D341Med (cell line): ENCODE measurements at places on chromosomes 2 and 18.

DNA sequence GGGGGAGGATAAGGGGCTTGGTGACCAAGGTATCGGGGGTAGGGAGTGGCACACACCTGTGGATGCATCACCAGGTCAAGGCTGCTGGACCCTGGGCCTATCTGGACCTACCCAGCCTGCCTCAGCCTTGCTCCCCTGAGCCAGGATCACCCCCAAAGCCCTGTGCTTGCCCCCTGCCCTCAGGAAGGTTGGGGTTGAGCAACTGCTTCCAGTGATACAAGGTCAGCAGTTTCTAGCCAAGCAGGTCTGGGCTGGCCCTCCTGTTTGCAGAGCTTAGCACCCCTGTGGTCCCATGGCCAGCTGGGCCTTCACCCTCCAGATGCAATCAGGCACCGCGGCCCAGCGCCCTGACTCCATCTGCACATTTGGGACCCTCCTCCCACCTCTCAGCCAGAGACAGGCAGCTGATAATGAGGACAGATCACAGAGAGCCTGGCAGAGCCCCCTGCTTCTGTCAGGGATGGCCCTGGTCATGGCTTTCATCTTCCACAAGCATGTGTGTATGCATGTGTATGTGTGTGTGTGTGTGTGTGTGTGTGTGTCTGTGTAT lies 154.6 kb downstream of the TFCP2L1 start:
- no peak for DNase-seq

DNA sequence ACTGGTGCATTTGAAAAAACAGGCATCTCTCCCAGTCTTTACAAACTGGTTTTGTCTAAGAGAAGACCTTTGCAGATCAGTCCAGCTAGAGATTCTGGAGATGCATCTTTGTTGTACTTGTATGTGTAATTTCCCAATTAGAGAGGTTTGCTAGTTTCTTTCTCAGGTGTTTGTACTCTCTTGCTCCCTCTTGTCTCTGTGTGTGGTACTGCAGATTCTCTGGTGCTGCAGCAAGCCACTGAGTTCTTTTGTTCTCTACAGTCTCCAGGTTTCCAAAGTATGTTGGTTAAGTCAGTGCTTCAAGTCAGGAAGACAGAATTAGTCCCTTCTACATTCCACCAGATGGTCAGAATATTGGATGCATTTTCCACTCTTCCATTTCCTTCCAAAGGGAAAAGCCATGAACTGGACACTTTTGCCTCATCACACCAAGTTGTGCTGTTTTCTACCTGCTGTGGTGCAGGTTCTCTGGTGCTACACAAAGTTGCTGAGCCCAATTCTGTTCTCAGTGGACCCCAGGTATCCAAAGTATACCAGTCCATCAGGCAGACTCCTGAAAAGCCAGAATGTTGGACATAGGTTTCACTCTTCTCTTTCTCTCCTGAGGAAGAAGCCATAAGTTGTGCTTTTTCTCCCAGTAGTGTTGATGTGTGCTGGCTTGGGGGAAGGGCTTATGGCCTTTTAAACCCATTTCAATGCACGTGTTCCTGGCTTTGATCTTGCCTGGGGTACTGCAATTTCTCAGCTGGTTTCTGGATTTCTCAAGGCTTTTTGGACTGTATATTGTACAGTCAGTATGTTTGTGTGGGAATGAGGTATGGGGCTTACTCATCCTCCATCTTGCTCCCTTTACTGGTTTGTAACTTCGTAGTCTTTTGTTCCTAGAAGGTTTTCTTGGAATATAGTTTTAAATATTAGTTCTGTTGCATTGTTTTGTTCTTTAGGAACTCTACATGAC lies 29.8 kb downstream of the EPC2 start:
- DNase-seq: peak; percentile 48

DNA sequence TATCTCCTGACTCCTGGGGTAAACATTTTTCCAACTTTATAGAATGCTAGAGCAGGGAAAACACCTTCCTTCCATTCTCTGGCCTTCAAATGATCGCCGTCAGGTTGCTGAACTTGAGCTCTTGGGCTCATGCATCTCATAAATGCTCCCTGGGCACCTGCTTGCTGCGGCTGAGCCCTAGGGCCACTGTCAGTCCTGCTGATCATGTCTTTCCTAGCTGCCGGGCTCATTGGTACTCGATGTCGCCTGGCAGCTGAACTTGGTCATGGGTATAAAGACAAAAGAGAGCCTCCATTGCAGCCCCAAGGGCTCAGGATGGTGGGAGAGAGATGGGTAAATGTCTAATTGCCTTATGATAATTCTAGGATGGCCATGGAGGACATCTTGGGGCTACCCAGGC lies 80.6 kb downstream of the HS1BP3 start:
- no peak for DNase-seq

DNA sequence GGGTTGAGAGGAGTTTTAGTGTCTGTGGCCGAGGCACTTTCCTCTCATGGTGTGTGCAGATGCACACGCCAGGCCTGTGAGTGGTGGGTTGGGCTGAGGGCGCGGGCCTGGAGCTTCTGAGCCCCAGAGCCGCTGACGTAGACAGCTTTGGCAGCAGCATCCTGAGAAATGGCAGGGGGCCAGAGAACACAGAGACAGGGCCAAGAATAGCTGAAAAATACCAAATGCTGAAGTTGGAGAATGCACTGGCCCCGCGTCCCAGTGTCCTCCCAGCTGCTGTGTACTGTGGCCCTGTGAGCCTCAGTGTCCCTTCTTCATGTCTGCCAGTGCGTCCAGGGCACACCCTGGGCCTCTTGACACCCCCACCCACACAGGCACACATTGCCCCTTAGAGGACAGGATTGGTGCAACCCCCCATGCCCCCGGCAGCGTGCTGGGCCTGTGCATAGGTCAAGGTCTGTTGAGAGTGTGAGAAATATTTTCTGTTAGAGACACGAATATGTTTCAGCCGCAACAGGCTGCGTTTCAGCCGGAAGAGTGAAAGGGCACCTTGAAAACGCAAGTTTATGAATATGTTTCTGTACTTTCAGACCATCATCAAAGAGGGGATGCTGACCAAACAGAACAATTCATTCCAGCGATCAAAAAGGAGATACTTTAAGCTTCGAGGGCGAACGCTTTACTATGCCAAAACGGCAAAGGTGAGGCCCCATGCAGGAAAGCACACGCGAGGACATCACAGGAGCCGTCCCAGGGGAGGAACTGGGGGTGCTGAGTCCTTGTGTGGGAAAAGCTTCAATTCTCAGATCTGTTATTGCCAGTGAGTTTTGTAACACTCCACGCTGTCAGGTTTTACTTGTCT lies 33.6 kb downstream of the DGKD start:
- DNase-seq: no peak

GRCh38 chr2:50443288-50443687 lies 588.6 kb downstream of the NRXN1 start:
- DNase-seq: no peak

- no peak for DNase-seq
Measured at GRCh38 chr2:152479282-152479681, 144.3 kb downstream of the FMNL2 start.

DNA sequence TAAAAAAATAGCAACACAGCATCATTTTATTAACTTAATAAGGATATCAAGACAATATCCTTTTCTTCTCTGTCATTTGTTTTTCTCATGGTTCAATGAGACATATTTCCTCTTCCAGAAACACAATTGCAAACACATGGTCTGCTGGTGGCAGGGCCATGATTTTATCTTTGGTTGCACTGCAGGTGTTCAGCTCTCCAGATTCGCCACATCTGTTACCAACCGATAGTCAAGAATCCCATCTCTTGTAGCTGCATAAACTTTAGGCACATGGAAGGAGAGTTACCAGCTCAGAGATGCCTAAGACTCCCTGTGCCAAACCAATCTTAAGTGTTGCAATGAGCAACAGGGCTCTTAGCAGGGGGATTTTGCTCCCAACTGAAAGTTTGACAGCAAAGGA lies 1303.2 kb upstream of the CELF4 start:
- DNase-seq: no peak

DNA sequence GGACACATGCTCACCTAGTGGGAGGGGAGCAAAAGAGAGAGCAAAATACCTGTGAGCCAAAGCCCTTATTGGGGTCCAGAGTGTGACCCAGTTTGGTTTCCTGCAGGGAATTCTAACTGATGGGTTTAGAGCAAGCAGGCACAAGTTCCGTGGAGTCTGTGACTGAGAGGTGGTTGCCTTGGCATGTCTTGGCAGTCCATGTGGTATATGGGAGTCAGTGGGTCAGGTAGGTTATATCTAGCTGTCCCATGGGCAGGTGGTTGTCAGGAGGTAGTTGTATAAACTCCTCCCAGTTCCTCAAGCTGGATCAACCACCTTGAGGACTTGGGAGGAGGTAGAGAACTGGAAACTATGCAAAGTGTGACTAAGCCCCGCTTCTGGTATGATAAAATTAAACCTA lies 452.8 kb upstream of the VWC2L start:
- DNase-seq: no peak

GRCh38 chr2:237508361-237508760 lies 21.3 kb downstream of the MLPH start:
- no peak for DNase-seq

DNA sequence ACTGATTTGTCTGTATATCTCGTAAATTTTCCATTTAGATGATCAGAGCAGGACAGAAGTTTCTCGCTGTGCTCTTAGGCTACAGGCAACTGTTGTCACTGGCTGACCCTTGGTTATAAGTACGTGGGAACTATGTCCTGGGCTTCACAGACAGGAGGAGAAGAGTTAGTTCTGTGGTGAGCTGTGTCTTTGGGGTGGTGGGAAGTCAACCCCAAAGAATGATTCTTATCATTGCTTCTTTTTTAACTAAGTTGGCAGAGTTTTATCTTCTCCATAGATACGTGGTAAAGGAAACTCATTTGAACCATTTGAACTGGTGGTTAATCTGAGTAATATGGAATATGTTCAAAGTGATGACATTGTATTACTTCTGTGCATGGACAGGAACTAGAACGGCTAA lies 230.6 kb upstream of the EPAS1 start:
- no peak for DNase-seq

GRCh38 chr2:1747065-1747941 lies 3.0 kb upstream of the PXDN start:
- DNase-seq: no peak

DNA sequence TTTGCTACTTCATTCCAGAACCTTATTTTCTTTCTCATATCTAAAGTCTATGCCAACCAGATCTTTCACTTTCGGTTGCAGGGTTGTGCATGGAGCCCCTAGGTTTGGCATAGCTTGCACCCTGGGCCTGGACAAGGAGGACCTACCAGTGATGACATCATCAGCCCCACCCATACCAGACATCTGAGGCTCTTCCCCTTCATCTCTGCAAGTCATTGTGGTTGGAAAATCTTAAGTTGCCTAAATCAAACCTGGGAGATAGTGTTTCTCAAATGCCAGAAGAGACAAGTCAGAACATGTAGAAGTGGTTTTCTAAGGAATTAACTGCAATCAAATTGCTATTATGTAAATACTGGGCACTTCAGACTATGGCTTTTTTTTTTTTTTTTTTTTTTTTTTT lies 363.3 kb downstream of the ZNF516 start:
- no peak for DNase-seq

- no peak for DNase-seq
Measured at GRCh38 chr2:62631160-62632085, 74.1 kb upstream of the EHBP1 start.

DNA sequence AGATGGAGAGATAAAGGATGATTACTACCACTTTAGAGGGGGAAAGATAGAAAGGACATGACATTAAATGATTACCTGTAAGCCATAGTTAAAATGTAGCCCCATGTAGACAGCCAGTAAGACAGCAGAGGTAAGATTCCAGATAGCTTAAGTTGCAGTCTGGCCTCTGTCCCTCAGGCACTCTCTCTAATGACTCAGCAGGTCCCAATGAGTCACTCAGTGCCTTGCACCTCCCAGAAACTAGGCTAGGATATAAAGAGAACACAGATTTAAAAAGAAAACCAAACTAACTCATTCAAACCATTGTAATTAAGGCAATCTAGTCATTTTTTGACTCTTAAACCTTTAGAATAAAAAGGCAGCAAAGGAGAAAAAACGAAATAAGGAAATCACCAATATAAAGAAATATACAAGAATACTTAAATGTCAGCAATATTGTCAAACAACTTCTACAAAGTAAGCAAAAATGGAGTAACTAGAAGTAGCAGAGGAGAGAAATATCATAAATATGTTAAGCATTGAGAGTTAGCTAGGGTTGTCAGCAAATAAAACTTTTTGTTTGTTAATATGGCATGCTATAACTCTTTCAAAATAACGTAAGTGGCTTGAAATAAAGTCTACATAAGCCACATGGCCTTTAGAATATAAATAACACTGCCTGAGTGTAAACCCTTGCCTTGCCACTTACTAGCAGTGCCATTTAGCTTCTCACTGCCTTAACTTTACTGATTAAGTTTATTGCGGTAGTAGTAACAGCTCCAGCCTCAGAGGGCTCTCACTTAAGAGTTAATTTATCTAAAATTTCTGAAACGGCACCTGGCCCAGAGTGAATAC lies 48.5 kb downstream of the SOCS6 start:
- DNase-seq: no peak

DNA sequence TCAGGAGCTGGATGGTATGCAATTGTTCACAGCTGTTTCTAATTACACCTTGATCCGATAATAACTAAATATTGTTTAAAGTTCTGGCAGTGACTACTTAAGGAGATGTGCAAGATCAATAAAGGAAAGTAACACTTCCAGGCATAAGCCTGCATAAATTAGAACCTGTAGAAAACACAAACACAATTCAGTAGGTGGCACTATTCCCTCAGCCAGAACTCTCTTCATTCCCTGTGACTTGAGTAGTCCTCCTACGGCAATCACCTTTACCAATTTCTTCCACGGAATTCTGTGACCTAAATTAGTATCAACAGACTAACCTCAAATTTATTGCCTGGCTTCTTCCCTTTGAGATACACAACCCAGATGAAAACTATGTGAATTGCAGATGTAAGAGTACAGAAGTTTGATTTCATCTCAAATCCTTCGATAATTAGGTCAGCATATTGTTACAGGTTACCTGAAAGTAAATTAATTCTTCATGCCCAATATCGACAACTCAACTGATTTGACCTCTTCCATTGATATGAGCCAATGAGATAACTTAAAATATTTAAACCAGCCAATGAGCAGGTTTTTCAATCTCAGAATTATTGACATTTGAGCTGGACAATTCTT lies 137.8 kb downstream of the PID1 start:
- DNase-seq: no peak

GRCh38 chr2:50207881-50208280 lies 824.1 kb downstream of the NRXN1 start:
- DNase-seq: no peak

- DNase-seq: peak; percentile 33
Measured at GRCh38 chr2:211846036-211846400, 692.6 kb downstream of the ERBB4 start.

DNA sequence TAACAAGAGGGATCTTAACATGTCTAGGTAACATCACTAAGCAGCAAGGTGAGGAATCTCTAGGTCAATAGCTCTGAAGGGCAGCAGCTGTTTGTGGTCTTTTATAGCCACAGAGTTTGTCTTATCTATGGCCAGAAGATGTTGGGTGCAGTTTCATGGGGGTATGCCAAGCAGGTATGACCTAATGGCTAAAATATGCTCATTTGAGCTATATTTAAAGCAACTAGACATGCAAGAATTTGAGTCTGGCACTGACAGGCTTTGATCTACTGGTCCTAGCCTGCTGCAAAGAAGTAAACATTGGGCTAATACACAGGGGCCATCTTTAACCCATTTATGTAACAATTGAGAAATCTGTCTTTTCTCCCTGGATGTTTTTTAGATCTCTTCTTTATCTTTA lies 13.9 kb upstream of the UGP2 start:
- no peak for DNase-seq
